ENCODE measurements at places on chromosomes 7 and 10.

- no peak for DNase-seq
Measured at GRCh38 chr7:132759482-132760243, 183.4 kb upstream of the PLXNA4 start.

DNA sequence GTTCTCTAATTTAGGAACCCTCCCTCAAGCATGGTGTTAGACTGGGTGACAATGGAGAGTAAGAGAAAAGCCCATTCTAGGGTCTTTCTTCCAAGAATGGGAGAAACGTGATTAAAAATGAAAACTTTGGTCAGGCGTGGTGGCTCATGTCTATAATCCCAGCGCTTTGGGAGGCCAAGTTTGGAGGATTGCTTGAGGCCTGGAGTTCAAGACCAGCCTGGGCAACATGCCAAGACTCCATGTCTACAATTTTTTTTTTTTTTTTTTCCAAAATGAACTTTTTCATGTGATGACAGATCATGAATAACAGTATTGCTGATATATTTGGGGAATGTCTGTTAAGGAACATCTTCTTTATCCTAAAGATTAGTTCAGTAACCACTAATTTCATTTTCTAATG, 194.6 kb downstream of the MLLT10 start:
- DNase-seq = no peak

- no peak for DNase-seq
Measured at GRCh38 chr10:81920213-81920829, 45.3 kb downstream of the NRG3 start.

DNA sequence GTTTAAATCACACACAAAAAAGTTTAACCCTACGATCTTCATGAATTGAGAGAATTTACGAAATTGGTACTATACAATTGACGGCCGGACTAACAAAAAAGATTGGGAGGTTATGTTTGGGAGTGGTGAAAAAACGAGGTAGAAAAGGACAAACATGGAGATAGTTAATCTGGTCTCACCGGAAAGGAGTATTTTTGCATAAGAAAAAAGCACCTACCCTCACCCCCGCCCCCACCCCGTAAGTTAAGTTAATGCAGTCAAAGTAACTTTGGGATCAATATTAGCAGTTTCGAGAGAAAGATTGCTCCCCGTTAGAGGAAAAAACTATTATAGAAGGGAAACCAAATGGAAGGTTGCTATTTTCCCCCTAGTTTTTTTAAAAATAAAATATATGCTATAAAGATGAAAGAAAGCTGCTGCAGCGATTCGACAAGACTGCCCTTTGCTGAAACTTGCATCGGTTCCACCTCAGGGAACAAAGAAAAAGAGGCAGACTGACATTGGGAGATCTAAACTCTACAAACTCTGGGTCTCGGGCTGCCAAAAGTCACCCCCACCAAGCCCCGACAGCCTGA, 3.5 kb downstream of the SP8 start:
- no peak for DNase-seq

GRCh38 chr10:14873090-14873760, 5.4 kb upstream of the SUV39H2 start:
- DNase-seq = no peak

- DNase-seq = no peak
Measured at GRCh38 chr7:95996174-95996573, 223.8 kb downstream of the DYNC1I1 start.

- DNase-seq = no peak
Measured at GRCh38 chr7:123966936-123967335, 41.9 kb downstream of the SPAM1 start.

DNA sequence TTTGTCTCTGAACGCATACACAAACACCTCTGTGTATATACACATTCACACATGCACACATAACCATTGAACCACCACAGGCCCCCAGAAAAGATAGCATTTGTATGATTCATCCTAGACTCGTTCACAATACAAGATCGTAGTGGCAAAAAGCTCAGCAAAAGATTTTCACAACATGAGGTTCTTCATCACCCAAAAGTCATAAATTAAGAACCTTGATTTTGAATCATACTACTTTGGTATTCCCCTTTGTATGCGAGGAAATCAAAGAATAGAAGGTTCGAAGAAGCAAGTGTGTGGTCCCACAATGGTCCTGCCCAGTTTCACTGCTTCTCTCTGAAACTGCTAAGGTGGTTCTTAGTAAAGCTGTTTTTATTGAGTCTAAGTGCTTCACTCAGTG, 200.7 kb downstream of the CELF2 start:
- DNase-seq = no peak

GRCh38 chr7:24826662-24827020, 69.4 kb upstream of the GSDME start:
- DNase-seq = no peak

DNA sequence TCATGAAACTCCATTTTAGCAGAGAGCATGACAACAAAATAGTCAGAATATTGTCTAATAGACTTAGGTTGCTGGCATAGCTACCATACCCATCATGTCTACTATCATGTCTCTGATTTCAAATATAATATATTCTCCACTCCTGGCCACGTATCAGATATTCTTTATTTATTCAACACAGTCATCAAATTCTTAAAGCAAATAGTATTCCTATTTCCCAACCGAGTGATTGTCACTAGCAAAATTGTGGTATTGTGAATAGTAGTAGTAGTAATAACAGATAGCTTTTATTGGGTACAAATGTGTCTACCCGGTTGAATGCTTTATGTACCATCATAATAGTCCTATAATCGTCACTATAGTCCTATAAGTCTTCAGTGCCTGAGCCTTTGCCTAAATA, 918.6 kb downstream of the KCNMA1 start:
- DNase-seq = no peak

DNA sequence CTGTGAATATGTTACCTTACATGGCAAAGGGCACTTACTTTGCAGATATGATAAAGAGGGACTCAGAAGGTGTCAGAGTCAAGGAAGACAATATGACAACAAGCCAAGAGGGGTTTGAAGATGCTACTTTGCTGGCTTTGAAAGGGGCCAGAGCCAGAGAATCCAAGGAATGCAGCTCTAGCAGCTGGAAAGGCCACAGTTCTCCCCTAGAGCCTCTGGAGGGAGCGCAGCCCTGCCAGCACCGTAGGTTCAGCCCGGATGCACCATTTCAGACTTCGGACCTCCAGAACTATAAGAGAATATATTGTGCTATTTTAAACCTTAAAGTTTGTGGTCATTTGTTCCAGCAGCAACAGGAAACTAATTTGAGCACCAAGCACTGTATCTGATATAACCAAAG, 32.9 kb upstream of the WDR11 start:
- DNase-seq = no peak

DNA sequence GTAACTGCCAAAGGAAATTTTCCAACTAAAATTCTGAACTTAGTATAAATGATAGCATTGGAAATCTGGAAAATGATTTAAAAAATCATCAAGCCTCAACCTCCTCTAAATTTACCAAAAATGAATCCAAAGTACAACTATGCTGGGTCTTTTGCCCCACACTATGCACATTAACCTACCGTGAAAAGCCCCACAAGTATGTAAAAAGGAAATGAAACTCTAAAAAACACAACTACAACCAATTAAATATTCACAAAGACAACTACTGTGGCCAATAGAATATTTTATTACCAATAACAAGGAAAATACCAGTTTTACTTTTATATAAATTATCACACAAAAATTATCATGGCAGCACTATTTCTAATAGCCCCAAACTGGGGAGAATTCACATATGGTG, 19.3 kb downstream of the EIF3A start:
- no peak for DNase-seq

GRCh38 chr7:16207321-16207720, 214.0 kb downstream of the CRPPA start:
- no peak for DNase-seq

GRCh38 chr10:124647421-124648130, 96.6 kb downstream of the FAM53B start:
- DNase-seq = no peak

DNA sequence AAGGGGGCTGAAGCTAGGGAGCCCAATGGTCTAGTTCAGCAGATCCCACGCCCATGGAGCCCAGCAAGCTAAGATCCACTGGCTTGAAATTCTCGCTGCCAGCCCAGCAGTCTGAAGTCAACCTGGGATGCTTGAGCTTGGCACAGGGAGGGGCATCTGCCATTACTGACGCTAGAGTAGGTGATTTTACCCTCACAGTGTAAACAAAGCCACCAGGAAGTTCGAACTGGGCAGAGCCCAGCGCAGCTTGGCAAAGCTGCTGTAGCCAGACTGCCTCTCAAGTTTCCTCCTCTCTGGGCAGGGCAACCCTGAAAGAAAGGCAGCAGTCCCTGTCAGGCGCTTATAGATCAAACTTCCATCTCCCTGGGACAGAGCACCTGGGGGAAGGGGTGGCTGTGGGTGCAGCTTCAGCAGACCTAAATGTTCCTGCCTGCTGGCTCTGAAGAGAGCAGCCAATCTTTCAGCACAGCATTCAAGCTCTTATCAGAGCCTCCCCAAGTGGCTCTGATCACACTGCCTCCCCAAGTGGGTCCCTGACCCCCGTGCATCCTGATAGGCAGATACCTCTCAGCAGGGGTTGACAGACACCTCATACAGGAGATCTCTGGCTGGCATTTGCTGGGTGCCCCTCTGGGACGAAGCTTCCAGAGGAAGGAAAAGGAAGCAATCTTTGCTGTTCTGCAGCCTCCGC, 167.8 kb downstream of the CCDC71L start:
- DNase-seq = no peak

- DNase-seq = no peak
Measured at GRCh38 chr10:20966426-20966825, 69.3 kb upstream of the NEBL start.

- no peak for DNase-seq
Measured at GRCh38 chr7:26860361-26860760, 4.0 kb downstream of the SKAP2 start.

- DNase-seq = no peak
Measured at GRCh38 chr7:6078548-6078947, 47.4 kb downstream of the ANKRD61 start.

- DNase-seq = no peak
Measured at GRCh38 chr10:91287276-91287675, 66.8 kb downstream of the PCGF5 start.

- DNase-seq = no peak
Measured at GRCh38 chr7:19248681-19249080, 103.5 kb upstream of the FERD3L start.

- no peak for DNase-seq
Measured at GRCh38 chr7:39400836-39401235, 165.4 kb upstream of the YAE1 start.

GRCh38 chr7:141575164-141575563, 24.0 kb downstream of the AGK start:
- DNase-seq = no peak

All from smooth muscle cell of the brain vasculature (primary cell).